Activated T-helper 1 cell treated with anti-CD3 and anti-CD28 coated beads, Interleukin-2, amount 50 U/mL, for 16 hours (primary cell): ENCODE measurements at places on chromosomes 16 and 17.

- DNase-seq, result no peak
Observed at GRCh38 chr17:75638893-75639292, 5.7 kb downstream of the SMIM5 start.

GRCh38 chr16:4339455-4339854, 11.7 kb downstream of the PAM16 start:
- no peak for DNase-seq

DNA sequence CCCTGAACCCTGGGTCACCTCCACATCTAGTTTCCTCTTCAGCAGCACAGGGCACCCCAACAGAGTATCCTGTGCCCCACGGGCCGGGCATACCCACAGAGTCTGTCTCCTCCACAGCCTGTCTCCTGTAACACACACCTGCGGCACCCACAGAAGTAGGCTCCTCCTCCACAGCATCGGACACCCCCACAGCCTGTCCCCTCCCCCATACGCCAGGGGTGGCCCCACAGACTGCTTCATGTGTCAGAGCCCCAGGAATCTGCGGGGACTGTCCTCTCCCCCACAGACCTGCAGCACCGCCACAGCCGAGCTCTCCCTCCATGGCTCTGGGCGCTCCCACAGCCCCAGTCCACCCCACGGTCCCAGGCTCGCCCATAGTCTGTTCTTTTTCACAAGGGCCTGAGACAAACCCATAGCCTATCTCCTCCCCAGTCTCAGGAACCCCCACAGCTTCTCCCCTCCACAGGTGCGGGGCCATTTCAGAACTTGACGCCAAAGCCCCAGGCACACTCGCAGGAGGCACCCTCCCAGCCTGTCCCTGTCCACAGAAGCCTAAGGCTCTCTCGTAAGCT, 1.4 kb downstream of the KIAA0753 start:
- DNase-seq, result no peak

- no peak for DNase-seq
Observed at GRCh38 chr16:65319621-65320231, 197.9 kb upstream of the CDH11 start.

GRCh38 chr16:65760874-65761273, 605.6 kb upstream of the CDH5 start:
- no peak for DNase-seq

- DNase-seq, result no peak
Observed at GRCh38 chr17:38877130-38877851, 7.4 kb downstream of the LASP1 start.

DNA sequence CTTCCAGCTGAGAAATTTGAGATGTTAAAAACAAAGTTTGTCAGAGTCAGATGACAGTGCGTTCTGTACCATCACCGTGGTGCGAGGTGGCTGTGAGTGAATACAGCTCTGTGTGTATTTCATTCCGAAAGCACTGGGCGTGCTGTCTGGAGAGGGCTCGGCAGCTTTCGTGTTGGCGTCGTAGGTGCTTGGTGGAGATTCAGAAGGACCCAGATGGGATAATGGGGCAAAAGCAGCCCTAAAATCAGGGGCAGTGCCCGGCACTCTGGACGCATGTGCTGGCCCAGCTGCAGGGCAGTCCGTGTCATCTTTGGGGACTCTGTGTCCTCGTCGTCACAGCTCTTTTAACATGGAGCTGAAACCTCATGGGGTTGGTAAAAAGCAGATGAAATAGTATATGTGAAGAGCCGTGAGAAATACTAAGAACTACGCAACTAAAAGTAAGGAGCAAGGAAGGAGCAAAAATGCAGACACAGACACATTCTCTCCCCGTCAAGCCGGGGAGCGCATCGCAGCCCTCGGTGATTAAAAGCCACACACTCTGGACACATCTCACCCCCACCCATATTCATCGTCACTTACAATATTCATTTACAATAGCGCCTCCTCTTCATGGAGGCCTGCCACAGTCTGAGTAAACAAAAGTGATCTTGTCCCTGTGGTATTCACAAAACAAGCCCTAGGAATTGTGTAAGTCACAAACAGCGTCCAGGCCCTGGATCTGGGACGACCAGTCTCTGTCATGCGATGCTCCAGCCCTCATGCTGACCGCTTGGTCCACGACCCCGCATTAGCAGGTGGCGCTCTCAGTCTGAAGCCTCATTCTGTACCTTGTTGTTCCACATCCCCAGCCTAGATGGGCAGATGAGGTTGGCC, 206.7 kb downstream of the RPTOR start:
- no peak for DNase-seq

- DNase-seq, result no peak
Observed at GRCh38 chr17:8611619-8612298, 18.8 kb downstream of the MYH10 start.

- DNase-seq, result no peak
Observed at GRCh38 chr16:23397464-23397863, 55.5 kb downstream of the COG7 start.

- no peak for DNase-seq
Observed at GRCh38 chr17:72273289-72274056, 152.7 kb downstream of the SOX9 start.

DNA sequence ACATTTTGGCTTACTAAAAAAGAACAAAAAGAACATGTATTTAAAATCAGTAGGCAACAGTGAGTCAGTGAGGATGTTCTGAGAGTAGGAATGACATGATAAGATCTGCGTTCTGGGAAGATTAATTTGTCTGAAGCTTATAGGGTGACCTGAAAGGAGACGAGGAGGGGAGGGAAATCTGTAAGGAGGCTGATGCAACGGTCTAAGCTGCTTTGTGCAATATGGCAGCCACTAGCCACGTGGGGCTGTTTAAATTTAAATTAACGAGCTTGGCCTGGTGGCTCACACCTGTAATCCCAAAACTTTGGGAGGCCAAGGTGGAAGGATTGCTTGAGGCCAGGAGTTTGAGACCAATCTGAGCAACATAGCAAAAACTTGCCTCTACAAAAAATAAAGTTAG, 181.6 kb upstream of the CACNG3 start:
- DNase-seq, result no peak

DNA sequence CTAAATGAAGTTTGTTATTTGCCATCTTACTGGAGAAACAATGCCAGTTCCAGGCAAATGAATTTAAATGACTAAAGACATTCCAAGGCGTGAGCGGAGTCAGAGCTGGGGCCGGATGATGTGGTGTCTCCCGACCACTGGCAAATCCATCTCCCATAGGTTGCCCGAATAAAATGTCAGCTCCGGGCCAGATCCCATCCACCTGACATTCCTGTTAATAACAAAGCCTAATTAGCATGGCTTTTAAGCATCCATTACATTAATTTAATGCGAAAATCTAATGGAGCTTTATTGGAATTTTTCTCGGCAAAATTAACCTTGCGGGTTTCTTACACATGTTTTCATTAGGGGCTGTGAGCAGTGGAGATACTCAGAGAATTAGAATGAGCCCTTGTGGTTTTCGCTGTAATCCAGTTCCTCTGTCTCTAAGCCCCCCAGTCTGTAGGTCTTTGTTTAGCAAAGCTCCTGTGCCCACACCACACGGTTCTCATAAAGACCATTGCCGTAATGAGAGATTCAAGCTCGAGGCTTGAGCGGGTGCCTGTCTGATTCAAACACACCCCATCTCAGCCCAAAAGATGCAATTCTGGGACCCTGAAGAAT, 123.3 kb downstream of the CCT6B start:
- DNase-seq, result no peak

- DNase-seq, result no peak
Observed at GRCh38 chr16:17313793-17314547, 156.8 kb downstream of the XYLT1 start.
